ENCODE measurements at places on chromosomes 6 and 20.

GRCh38 chr6:4819706-4820283 is 43.6 kb downstream of the CDYL start:
- DNase-seq, result no peak

DNA sequence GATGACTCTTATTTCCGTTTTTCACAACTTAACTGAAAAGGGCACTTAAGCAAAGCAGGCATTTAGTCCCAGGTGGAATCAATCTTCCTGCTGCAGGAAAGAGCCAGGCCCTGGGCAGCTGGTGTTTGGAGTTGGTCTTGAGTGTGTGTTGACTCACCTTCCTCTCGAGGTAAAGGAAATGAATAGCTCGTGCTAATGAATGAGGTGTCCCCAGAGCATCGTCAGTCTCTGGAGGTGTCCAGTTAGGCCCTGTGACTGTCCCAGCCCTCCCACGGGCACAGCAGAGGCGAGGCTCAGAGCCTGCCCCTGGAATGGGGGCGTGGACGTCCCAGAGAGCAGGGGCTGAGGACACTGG is 277.7 kb downstream of the NRN1 start:
- no peak for DNase-seq

DNA sequence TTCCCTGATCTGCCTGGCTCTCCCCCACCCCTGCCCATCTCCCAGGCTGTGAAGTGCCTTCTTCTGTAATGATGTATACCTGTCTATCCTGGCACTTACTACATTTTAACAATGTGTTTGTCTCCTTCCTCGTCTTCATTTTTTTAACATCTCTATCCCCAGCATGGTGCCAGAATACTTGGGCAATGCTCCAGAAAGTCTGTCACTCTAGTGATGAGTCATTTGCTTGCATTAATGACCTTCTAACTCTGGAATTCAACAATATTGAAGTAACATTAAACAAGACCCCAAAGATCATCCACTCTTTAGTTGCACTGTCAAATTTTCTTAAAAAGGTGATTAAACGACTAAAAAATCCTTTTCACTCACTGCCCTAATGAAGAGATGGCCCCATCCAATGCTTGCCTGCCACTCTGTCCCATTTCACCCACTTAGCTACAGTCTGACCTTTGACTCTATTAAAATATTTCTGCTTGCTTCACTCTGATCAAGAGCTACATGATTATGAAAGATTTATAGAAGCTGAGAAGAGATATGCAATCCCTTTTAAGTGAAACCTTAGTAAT is 7.7 kb upstream of the KLHL31 start:
- no peak for DNase-seq

DNA sequence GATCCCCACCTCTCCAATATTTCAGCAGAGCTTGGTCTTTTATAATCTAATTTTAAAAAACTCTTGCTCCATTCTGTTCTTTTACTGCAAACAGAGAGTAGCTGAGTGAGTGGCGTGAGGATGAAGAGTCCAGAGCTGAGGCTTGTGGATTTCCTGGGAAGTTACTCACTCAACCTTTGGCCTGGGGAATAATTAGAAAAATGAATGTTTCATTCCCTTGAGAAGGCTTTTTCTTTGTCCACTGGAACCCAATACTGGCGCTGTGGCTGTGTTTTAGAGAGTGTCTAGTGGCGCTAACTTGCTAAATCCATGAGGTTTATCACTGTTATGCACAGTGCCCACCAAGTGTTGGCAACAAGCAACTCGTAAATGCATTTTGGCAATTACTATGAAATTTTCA is 251.5 kb downstream of the HIVEP2 start:
- no peak for DNase-seq

GRCh38 chr6:148959008-148959407 is 212.2 kb downstream of the UST start:
- DNase-seq, result no peak

- no peak for DNase-seq
Observed at GRCh38 chr6:13508711-13509705, 21.6 kb upstream of the GFOD1 start.

DNA sequence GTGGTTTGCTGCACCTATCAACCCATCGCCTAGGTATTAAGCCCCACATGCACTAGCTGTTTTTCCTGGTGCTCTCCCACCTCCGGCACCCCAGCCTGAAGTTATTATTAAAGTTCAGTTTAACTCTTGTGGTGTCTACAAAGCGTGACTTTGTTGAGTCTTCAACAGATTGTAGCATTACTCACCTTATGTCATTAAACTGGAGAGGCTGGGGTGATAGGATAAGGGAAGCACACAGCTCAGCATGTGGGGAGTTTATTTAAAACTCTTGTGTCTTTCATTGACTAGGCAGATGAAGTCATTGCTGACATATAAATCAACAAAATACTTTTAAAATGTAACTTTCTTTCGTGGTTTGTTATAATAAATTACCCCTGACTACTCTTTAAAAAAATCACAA is 84.7 kb upstream of the GCM1 start:
- no peak for DNase-seq

DNA sequence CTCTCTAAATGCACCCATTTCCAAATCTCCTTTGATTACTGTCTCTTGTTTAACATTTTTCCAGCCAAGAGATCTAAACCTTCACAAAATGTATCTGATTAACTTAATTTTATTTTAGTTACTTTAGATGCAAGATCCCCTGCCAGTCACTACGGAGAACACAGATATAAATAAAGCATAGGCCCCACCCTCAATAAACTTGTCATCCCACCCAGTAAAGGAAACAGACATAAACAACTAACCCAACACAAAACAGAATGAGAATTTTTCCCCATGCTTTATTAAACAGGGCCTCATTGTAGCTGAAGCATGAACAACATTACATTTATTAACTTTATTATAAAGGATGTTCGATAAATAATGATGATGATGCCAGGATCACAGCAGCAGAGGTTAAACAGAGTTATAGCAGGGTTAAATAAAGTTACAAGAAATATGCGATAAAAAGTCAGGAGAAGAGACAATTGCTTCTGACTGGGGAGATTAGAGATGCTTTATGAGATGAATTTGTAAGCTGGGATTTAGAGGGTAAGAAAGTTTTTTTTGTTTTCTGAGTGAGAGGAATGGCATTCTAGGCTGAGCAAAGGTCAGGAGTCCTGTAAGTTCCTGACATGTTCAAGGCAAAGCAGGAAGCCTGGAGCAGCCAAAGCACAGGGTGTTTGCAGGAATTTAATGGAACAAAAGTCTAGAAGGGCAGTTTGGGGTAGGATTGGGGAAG is 41.1 kb downstream of the TFAP2A start:
- DNase-seq, result no peak

DNA sequence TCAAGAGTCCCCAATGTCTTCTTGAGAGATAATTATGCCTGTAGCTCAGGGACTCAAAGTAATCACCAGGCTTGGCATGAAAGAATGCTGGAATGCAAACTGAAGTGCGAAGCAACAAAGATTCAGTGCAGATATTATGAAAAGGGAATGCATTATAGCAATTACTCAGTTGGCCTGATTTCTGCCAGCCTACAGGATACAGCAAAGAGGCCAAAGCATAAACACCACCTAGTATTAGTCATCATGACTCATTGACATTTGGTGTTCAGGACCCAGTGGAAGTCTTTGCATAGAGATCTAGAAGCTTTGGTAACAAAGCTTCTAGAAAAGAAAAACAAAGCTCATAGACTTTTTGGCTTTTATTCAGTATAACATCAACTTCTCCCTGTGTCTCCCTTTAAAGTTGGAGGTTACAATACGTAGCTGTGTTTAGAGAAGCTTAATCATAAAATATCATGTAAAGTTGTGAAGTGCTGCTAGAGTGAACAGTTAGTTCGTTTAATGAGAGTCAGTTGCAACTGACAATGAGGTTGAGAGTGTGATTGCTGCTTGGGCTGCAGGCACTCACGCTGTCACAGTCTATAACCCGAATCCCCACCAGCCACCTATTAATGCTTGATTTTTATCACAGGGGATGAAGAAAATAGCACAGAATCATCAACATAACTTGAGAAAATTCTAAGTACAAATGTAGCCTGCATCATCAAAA is 932.7 kb downstream of the TFAP2A start:
- no peak for DNase-seq

DNA sequence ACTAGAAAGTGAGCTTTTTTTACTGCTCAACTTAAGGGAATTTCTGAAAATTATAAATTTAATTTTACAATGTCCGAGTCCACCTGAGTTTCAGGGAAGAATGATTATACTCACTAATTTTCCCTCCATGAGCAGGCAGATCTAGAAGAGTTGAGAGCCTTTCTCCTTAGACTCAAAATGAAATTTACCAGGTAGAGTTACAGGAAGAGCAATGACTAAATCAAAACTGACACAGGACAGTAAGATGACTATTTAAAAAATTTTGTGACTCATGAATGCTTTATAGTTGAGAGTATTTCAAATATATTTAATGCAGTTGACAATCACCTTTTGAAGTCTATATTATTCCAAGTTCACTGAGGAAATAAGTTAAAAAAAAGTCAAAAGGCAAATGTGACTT is 198.1 kb upstream of the NRSN1 start:
- DNase-seq, result no peak

DNA sequence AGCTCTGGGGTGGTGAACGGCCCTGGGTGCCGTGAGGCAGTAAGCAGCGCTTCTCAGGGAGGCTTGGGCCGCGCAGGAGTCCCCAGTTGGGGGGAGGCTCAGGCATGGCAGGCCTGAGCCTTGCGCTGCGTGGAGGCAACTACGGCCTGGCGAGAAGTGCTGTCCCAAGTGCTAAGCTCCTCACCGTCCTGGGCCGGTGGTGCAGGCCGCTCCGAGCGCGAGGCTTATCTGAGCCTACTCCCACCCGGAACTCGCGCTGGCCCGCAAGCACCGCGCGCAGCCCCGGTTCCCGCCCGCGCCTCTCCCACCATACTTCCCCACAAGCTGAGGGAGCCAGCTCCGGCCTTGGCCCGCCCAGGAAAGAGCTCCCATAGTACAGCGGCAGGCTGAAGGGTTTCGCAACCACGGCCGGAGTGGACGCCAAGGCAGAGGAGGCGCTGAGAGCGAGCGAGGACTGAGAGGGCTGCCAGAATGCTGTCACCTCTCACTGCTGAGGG is 1.8 kb upstream of the WRNIP1 start:
- no peak for DNase-seq

DNA sequence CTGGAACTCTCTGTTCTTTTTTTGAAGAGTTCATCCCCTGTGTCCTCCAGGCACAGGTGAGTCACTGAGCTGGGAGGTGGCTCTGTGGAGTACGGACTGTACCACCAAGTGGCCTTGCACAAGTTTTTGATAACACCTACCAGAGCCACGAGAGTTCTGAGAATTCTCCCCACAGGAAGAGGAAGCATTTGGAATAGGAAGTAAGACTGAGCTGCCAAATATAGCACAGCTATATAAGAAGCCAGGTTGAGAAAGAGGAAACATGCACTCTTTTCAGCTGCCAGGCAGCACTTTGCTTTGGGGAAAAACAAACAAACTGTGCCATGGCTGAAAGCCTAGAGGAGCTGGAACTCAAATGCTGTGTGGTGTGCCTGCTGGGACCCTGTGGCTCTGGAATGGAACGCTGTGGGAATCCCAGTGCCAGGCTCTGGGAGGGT is 70.8 kb upstream of the RIPOR2 start:
- no peak for DNase-seq

GRCh38 chr6:21935561-21936028 is 342.0 kb downstream of the SOX4 start:
- no peak for DNase-seq

- no peak for DNase-seq
Observed at GRCh38 chr20:45450097-45450818, 19.3 kb upstream of the WFDC2 start.

- DNase-seq, result no peak
Observed at GRCh38 chr6:64874776-64875175, 832.2 kb downstream of the EYS start.

- DNase-seq, result no peak
Observed at GRCh38 chr6:98842342-98843180, 8.2 kb downstream of the POU3F2 start.

DNA sequence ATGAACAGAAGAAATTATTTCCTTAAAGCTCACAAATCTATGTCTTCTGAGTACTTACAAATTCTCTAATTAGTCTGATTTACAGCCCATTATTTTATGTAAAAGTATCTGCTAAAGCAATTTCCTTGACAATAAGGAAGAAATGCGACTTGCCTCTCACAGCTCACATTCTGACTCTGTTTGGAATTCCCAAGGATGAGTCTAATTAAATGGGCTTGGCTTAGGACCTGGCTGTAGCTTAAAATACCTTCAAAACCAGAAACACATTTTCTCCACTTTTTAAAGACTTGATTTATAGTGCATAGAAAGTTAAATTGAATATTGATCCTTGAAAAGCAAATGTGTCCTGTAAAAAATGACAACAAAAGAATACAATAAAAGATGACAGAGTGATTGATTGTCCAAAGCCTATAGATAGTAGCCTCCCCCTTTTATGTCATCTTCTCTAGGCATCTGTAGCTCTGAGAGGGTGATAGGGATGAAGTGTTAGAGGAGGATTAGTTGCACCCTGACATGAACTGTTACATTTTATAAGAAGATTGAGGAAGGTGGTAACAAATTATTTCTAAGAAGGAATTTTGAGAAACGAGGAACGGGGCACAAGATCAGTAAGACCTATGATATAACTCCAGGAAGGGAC is 118.9 kb downstream of the MACROD2 start:
- DNase-seq, result no peak

GRCh38 chr20:49684335-49684997 is 29.2 kb downstream of the B4GALT5 start:
- no peak for DNase-seq

GRCh38 chr20:3635346-3635745 is 27.9 kb downstream of the GFRA4 start:
- DNase-seq, result no peak

- DNase-seq, result no peak
Observed at GRCh38 chr6:19472850-19473249, 364.3 kb upstream of the ID4 start.

GRCh38 chr20:60559462-60559861 is 601.2 kb downstream of the CDH26 start:
- no peak for DNase-seq

DNA sequence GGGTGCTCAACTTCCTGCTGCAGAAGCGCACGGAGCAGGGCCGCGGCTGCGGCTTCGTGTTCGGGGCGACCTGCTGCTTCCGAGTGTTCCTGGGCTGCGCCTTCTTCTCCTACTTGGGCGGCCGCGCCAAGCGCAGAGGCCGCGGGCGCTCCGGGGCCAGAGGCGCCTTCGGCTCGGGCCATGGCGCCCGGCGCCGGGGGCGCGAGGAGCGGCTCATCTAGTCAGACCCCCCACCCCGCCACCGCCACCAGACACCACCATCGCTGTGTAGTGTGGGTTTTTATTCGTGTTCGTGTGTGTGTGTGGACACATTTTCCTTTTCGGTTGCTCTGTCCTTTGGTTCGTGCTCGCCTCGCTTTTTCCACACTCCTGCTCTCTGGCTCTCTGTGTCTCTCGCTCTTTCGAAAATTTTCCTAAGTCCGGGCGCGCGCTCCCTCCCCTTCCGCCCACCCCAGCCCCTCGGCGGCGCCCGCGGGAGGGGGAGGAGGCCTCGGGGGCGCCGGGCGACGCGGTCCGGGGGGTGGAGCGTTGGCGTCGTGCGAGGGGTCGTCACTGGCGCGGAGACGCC is 38.1 kb downstream of the GNAS start:
- peak; percentile 40 for DNase-seq

DNA sequence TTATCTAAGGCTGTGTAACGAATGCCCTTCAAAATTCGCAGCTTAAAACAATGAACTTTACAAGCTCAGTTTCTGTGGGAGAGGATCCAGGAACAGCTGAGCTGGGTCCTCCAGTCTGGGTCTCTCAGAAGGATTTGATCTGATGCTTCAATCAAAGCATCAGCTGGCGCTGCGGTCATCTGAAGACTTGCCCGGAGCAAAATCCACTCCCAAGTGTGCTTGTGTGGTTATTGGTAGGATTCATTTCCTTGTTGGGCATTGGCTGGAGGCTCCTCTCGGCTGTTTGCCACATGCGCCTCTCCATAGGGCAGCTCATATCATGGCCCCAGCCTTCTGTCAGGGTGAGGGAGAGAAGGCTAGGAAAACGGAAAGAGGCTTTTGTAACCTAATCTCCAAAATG is 269.3 kb upstream of the CHD6 start:
- no peak for DNase-seq

Measured in GOT3 (cell line).